ENCODE measurements at places on chromosomes 1 and 21.

GRCh38 chr21:42455196-42455595 is 40.8 kb downstream of the RSPH1 start:
- no peak for DNase-seq

GRCh38 chr1:113058941-113059706 is 13.9 kb upstream of the LRIG2 start:
- no peak for DNase-seq

DNA sequence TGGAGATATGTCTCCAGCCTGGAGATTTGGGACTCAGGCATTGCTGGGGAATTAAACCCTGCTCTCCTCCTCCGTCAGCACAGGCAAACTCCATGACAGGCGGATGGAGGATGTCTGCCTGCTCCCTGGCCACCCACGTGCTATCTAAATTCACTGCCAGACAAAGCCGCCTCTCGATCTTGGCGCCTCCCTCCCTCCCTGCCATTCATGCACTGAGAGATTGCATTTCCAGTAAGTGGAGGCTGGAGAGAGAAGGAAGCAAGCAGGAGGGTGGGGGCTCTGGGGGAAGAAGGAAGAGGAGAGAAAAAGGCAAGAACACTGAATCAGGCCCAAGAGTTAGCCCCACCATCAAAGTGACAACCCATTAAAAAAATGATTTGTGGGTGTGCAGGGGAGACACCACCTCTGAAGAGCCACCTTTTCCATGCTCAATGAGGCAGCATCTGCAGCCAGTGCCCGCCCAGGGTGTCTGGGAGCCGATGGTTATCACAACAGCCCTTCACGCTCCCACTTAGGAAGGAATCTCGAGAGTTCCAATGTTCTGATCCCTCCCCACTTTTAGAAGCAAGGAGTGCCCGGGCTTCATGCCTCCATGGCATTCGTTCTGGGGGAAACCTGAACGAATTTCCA is 183.0 kb downstream of the HIVEP3 start:
- no peak for DNase-seq

- no peak for DNase-seq
Measured at GRCh38 chr1:96997717-96998116, 276.1 kb downstream of the PTBP2 start.

DNA sequence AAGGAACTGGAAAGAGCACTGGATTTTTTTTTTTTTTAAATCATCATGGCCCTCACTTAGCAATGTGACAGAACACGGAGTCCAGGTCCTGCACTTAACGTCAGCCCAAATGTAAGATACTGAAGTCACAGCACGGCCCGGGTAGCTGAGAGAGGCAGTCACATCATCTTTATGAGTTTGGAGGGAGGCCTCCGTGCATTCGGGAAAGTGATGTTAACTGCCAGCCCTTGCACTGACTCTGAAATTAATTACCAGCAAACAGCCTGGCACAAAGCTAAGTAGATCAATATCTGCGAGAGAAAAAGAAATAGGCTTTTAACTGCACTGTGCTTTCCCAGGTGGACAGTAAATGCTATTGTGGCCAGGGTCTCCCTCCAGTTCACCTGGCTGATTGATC is 109.5 kb upstream of the ADAR start:
- no peak for DNase-seq

DNA sequence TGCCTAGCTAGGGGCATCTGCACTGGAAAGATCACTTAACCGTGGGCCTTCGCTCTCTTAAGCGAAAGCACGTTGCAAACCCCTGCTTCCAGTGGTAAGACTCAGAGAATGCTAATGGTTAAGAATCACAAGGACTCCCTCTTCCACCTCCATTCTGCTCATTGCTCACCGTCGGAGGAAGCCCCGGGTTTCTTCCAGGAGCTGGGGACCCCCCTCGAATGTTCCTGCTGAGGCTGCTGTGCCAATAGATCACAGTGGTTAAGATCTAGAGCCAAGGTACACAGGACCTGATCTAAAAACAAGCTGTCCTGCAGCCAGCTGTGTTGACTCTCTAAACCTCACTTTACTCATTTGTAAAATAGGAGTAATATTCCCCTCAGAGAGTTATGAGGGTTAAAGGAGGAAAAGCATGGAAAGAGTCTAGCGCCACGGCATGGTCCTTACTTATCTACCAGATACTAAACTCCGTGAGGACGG is 765 bp downstream of the VAMP3 start:
- no peak for DNase-seq

DNA sequence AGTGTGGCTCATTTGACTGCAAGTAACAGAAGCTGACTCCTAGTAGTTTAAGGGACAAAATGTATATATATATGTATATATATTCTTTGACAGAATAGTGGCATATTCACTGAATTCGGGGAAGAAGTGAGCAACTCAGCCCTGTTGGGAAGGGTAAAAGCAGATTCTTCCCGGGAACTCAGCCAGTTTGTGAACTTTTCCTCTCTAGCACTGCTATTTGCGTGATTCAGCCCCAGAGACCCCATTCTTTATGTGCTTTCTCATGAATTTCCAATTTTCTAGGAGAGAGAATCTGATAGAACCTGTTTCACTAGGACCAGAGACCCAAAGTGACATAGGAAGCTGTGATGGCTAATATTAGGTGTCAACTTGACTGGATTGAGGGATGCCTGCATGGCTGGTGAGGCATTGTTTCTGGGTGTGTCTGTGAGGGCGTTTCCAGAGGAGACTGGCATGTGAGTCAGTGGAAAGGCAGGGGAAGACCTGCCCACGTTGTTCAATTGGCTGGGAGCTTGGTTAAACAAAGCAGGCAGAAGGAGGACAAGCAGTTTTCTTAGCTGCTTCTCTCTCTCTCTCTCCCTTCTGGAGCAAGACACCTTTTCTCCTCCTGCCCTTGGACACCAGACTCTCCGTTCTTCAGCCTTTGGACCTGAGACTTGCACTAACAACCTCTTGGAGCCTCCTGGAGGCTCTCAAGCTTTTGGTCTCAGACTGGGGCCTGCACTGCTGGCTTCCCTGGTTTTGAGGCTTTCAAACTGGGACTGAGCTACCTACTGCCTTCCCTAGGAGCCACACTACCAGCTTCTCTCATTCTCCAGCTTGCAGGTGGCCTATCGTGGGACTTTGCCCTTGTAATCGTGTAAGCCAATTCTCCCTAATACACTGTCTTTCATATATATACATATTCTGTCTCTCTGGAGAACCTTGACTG is 93.4 kb upstream of the KCNK1 start:
- no peak for DNase-seq

GRCh38 chr1:27906759-27907158 is 28.0 kb upstream of the SMPDL3B start:
- peak; percentile 91 for DNase-seq

- no peak for DNase-seq
Measured at GRCh38 chr1:23779826-23780371, 1.7 kb downstream of the PITHD1 start.

GRCh38 chr1:206471415-206471801 is 1.1 kb downstream of the IKBKE start:
- DNase-seq, result no peak

DNA sequence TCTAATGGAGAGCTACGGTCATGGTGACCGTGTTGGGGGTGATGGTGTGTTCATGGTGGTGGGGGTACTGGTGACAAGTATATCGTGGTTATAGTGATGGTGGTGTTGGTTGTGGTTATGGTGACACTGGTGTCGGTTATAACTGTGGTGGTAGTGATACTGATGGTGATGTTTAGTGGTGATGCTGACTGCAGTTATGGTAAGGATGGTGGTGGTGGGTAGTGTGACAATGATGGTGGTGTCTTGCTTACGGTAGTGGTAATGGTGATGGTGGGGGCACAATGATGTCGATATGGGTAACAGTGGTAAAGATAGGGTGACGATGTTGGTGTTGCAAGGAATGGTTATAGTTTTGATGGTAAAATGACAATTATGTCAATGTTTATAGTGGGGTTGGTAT is 98.9 kb upstream of the SLC2A1 start:
- no peak for DNase-seq

DNA sequence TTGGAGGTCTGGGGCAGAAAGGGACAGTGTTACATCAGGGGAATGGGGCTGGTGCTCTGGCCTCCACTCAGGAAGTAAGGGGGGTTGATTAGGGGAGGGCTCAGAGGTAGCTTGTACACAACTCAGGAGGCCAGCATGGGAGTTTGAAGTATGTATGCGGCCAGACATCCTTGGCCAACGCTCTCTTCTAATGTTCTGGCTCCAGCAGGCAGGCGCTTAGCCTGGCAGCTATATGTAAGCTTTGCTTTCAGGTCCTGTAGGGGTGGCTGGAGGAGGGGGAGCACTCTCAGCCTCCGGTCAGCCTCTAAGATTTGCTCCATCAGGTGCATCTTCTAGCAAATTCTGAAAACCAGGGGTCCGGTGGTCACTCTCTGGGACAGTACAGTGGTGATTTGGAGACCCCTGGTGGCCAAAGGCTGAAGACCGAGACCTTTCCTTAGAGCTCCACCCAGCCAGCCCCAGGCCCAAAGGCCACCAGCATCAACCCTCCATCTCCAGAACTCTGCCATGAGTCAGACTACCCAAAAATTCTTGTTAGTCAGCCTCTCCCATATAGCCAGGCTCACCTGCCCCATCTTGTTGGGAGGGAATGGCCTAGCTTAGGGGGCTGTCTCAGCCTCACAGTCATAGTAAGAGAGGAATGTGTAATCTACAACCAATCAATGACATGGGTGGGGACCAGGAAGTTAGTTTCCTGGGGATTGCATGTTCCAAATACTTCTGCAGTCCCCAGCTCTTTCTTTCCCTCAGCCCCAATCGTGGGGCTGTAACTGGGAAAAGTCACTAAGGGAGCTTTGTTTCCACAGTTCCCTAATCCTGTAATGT is 9.7 kb upstream of the COL8A2 start:
- DNase-seq, result peak; percentile 65

DNA sequence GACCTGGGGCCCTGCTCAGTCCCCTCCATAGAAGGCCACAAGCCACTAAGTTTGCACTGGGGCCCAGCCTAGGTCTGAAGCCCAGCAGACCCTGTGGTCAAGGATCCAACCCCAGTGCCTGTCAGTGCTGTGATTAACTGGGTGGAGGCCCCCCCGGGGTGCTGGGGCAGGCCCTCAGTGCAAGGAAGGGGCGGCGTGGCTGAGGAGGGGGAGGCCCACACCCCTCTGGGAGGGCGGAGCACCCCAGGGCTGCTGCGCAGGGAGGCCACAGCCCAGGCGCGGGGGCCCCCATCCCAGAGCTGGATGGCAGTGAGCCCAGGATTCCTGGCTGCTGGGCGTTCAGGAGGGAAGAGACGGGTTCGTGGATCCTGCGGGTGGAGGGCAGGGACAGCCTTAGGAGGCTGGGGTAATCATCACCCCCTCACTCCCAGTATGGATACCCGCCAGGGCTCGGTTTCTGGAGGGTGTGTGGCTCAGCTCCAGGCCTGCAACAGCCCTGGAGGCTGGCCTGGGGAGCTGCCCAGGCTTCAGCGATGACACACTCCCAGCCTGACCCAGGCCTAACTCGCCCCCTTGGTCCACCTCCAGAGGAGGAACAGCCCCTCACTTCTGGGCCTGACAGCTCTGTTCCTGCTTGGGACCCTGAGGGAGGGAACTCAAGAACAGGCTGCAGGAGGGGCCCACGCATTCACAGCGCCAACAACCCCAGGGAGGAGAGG is 890 bp downstream of the GJC2 start:
- DNase-seq, result peak; percentile 39

- no peak for DNase-seq
Measured at GRCh38 chr21:41678016-41678923, 88.6 kb downstream of the RIPK4 start.

GRCh38 chr1:7560601-7561181 is 210.4 kb upstream of the VAMP3 start:
- no peak for DNase-seq

GRCh38 chr1:15017120-15017519 is 136.4 kb upstream of the TMEM51 start:
- DNase-seq, result no peak

DNA sequence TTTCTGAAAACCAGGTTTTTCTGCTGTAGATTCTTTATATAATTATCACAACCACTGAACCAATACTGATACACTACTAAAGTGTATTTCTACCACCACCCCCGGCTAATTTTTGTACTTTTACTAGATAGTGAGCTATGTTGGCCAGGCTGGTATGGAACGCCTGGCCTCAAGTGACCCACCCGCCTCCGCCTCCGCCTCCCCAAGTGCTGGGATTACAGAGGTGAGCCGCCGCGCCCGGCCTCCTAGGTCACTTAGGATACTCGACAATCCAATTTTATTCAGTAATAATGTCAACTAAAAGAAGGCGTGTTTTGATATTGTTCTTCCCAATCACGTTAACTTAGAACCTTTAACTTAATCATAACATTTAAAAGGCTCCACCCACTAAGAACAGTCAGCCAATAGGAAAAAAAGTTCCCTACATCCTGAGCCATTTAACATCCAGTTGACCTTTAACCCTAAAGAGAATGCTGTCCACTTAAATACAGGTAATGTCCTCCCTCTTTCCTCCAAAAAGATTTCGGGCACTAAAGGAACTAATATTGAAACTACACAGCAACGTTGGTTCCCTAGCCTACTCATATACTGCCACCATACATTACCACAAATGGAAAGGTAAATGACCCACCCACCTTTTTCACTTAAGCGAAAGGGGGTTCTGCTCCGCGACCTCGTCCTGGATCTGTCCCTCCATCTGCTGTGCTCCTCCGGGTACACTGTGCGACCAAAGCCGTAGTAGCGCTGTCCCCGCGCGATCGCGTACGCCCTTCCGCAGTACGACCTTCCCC is 1.2 kb downstream of the RSRP1 start:
- DNase-seq, result peak; percentile 16

- DNase-seq, result peak; percentile 24
Measured at GRCh38 chr1:36609241-36610027, 126.7 kb upstream of the CSF3R start.

DNA sequence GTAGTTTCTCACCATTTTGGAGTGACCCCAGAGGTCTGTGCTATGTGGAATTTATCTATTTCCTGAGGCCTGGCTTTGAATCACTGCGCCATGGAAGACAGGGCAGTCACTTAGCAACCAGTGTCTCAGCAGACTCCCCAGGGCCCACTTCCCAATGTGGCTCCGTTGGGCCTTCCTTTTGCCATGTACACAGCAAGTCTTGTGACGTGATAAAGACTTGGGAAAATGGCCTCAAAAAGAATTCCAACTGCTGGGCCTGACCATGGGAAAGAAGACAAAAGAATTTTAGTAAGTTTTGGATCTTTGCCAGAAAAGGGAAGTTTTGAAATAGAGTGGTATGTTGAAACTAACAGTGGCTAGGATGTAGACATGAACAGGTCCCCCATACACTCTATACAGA is 36.2 kb downstream of the TLR5 start:
- DNase-seq, result no peak

- DNase-seq, result no peak
Measured at GRCh38 chr1:238029126-238029525, 138.4 kb upstream of the ZP4 start.

GRCh38 chr21:33128538-33128937 is 58.6 kb downstream of the OLIG1 start:
- no peak for DNase-seq

DNA sequence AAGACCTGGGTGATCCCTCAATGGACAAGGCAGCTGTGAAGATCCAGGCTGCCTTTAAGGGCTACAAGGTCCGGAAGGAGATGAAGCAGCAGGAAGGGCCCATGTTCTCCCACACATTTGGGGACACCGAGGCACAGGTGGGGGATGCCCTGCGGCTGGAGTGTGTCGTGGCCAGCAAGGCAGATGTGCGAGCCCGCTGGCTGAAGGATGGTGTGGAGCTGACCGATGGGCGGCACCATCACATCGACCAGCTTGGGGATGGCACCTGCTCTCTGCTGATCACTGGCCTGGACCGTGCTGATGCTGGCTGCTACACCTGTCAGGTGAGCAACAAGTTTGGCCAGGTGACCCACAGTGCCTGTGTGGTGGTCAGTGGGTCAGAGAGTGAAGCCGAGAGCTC is 85.2 kb downstream of the TRIM11 start:
- DNase-seq, result no peak

- no peak for DNase-seq
Measured at GRCh38 chr1:25185409-25186160, 46.7 kb downstream of the SYF2 start.

- no peak for DNase-seq
Measured at GRCh38 chr1:31372751-31373055, 173 bp downstream of the FABP3 start.
